ENCODE measurements at places on chromosomes 5 and 9. TPM values are rescaled to one million over a fixed set of nuclear protein-coding genes. Genes with fewer than 3 reads are reported as not detected.
A peak's percentile ranks its signal among the peaks of the same experiment; 100 is the strongest.

The CYLC2 gene
- polyA plus RNA-seq, result not detected

The RC3H2 gene
- polyA plus RNA-seq, result 43.6 TPM

The PALM2AKAP2 gene
- 10.8 TPM for polyA plus RNA-seq

The BSPRY gene
- polyA plus RNA-seq, result 0.22 TPM

The TERT gene
- 0.37 TPM for polyA plus RNA-seq

The KCNN2 gene
- polyA plus RNA-seq, result 6.5 TPM

The TEK gene
- 54.5 TPM for polyA plus RNA-seq

The C5orf15 gene
- 164 TPM for polyA plus RNA-seq

The MLANA gene
- 0.99 TPM for polyA plus RNA-seq

The CNTLN gene
- polyA plus RNA-seq, result 11.4 TPM

The TIMD4 gene
- polyA plus RNA-seq, result 0.80 TPM

The BOD1 gene
- 83.3 TPM for polyA plus RNA-seq

- DNase-seq, result no peak
These were observed 3.1 kb downstream of the RANBP3L start for GRCh38 chr5:36298552-36298951.

GRCh38 chr5:174501461-174502069 lies 222.8 kb upstream of the MSX2 start:
- no peak for DNase-seq

DNA sequence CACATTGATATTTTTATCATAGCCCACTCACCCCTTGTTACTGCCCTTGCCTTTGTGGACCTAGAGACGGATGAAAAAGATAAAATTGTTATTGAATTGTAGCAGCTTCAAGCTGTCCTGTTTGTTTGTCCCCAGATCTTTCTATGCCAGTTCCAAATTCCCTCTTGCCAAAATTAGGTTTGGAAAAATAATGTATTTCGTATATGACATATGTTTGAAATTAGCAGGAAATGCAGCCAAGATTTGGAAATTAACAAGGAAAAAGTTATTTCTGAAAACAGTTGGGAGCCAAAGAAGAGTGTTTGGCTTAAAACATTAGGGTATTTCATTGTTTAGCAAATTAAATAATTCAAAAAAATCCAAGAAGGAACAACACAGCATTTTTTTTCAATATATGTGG lies 33.5 kb downstream of the SPATA31D1 start:
- no peak for DNase-seq

DNA sequence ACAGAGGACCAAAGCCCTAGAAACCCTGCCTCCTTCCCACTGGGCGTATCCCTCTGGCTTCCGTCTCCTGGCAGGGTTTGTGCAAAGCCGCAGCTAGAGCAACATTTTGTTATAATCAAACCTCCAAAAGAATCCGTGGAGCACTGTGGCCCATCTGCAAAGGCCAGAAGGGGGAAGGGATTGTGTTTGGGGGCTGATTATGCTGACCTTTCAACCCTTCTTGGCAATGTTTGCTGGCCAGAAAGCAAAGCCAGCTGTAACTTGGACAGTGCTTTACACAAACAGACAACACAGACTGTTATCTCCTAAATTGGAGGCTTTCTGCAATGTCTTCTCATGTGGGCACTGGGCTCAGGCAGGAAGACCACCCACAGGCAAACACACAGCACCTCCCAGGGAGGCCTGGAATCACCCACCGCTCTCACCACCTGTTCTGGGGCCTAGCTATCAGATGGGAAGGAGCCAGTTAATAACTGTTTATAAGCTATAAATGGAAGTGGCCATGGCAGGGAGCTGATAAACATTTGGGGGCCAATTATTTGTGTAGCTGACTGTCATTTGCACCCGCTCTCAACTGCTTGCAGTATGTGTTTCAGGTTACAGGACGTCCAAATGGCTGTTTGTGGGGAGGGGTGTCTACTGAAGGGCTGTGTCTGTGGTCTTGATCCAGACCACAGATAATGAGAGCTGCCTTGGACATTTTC lies 121.6 kb upstream of the ERCC6L2 start:
- DNase-seq, result no peak

DNA sequence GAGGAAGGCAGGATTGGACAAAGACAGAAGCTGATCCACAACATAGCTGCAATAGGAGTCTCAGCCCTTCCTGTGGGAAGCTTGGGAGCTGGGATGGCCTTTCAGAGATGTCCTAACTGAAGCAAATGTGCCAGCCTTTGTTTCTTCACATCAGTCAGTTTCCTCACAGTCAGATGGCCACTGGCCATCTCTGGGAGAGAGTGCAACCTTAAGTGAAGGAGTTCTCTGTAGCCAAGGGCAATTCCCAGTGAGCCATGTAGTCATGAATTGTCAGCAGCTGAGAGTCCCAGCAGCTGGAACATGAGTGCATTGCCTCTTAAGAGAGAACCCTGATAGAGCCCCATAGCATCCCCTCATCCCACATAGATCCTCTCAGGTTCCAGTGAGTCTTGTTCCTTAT lies 89.1 kb upstream of the LIFR start:
- DNase-seq, result no peak

DNA sequence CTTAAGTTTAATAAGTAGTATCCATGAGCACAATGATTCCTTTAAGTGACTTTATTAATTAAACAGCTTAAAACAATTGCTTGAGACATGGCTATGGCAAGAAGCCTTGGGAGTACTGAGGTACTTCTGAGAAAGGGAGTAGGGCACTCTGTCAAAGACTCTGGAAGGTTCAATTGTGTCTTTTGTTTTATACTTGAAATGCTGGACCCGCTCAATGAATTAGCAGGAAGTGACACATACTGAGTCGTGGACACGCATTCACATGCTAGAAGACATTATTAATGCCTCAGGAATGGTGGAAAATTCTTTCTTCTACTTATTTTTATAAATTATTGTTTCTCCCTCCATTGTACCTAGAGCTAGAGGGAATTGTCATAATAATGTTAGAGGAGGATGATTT lies 347.3 kb upstream of the ZNF608 start:
- no peak for DNase-seq

- DNase-seq, result no peak
These were observed 51.4 kb upstream of the GRHPR start for GRCh38 chr9:37370968-37371563.

DNA sequence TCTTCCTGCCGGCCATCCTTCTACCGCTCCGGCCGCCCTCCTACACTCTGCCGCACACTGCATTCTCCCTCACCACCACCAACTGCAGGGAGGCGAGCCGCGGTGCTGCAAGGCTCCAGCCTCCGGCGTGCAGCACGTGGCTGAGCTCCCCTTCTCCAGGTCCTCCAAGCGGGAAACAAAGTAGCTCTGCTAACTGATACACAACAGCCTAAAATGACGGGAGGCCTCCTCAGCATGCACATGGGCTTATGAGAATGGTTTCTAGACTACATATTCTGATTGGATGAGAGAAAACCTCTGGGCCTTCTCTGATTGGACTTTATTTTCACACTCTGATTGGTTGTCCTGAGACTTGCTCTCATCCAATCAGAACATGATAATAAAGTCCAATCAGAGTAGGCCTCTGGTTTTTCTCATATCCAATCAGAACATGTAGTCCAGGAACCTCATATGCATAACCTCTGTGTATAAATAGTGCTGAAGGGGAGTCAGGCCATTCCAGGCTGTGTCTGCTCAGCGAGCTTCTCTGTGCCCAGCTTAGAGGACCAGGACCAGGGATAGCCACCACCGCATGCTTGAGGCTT lies 27.0 kb upstream of the ZNF354B start:
- DNase-seq, result no peak

GRCh38 chr5:176851380-176851779 lies 41.0 kb downstream of the UNC5A start:
- DNase-seq, result no peak

DNA sequence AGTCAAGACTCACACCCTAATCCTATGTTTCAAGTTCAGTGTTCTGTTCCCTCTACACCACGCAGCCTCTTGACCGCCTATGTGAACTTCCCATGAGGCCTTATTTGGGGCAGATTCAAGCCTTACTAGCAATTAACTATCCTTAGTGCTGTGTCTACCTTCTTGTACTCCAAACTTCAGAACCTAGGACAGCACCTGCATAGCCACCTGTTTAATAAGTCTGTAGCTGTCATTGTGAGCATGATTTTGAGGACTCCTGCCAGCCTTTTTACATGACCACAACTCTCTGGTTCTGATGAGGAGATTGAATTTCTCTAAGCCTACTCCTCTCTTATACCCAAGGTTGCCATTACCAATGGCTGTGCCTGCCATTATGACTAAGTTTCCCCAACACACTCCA lies 50.8 kb upstream of the PCSK1 start:
- peak; percentile 2 for DNase-seq

DNA sequence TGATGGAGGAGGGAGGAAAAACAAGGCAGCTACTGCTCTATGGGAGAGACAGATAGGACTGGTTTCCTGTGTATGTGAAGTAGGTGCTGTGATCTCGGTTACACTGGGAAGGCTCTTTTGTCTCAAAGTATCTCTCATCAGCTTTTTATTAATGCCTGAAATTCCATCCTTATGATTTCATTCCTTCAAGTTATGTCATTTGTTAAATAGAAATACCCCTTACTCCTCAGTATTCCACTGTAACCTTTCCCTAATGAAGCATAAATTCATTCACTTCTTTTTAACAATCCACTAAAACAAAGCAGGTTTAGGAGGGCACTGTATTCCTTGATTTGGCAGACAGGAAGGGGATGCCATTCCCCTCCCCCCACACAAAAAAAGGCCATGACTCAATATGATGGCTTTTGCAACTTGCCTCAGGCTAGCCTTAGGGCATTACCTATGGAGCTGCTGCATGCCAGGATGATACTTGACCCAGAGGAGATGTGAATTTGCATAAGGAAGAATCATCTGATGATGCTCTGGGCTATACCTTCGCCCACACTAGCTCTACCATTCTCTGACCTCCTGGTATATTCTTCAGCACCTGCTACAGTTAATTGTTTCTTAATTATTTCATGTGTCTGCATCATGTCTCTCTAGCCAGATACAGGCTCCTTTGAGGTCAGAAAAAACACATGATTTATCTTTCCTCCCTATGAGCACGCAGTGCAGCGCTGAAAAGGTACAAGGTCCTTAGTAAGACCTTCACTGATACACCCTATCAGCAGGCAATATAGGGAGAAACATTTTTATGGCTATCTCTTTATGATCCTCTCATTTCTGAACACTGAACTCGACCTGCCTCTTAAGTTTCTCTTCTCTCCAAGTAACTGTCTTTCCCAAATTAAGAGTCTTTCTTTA lies 26.3 kb downstream of the NR3C1 start:
- no peak for DNase-seq

- DNase-seq, result no peak
These were observed 196.7 kb downstream of the SREK1 start for GRCh38 chr5:66340786-66341185.

DNA sequence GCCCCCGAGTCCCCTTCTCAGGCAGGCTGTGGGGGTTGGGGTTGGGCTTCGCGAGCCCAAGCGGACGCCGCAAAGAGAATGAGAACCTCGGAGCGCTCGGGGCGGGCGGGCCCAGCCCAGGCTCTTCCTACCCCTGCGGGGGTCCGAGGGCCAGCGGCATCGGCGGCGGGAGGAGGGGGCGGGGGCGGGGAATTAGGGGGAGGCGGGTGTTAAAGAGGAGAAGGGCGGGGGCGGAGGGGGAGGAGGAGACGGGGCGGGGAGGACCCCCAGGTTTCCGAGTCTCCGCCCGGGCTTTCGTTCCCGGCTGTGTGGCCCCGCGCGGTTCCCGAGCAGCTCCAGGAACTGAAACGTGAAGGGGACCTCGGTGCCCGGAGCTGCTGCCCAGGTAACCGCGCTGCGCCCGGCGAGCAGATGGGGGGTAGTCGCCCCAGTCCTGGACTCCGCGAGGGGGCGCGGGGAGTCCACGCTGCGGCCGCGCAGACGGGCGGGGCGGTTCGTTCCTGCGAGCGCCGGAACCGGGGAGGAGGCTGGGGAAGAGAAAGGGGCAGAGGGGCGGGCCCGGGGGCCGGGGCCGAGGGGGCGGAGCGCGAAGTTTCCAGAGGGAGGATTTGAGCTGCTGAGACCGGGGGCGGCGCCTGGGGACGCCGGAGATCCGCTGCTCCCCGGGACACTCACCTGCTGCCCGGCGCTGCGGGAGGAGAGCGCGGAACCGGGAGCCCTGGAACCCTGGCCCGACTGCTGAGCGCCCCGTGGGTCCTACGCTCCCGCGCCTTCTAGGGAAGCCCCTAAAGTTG lies 38.4 kb upstream of the PLEKHG4B start:
- DNase-seq, result peak; percentile 24

DNA sequence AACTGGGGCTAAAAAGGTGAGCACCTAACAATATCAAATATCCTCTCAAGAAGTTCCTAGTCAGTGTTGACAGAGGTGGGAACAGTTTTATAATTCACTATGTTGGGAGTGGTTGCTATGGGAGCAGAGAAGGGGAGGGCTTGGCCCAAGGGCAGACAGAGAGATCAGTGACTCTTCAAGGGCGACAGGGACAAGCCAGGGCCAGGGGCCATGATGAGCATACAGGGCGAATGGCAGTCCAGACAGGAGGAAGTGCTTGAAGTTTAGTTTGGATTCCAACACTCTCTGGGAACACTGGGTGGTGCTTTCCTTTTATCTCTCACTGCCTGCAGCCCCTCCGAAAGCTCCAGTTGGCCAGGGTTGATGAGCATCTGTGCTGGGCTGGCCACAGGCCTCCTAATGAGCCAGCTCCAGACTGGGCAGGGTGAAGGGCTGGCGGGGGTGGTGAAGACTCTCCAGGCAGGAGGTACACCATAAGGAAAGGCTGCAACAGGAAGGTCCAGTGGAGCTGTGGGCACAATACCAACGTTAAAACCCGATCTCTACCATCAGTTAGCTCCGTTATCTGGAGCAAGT lies 111.3 kb downstream of the TMEM174 start:
- no peak for DNase-seq

- no peak for DNase-seq
These were observed 139.5 kb upstream of the KLF9 start for GRCh38 chr9:70553707-70554673.

DNA sequence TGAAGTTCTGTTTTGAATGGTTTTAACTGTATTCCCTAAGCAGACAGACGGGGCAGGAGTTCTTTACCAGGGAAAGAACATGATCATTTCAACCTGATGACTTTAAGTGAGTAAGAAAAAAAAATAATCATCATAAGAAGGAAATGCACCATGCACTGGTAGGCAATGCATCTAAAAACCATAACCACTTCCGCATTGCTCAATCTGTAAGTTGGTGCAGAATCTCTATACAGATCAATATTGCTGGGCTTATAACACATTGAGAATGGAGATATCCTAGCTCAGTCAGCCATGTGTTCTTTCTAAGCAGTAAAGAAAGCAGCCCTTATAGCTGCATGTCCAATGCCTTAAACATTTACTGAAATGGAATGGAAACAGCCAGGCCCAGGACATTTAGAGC lies 407.1 kb upstream of the DMAC1 start:
- DNase-seq, result no peak

- no peak for DNase-seq
These were observed 321.8 kb upstream of the MEF2C start for GRCh38 chr5:89204756-89205155.

GRCh38 chr9:136968333-136969127 lies 8.8 kb upstream of the PTGDS start:
- DNase-seq, result no peak

DNA sequence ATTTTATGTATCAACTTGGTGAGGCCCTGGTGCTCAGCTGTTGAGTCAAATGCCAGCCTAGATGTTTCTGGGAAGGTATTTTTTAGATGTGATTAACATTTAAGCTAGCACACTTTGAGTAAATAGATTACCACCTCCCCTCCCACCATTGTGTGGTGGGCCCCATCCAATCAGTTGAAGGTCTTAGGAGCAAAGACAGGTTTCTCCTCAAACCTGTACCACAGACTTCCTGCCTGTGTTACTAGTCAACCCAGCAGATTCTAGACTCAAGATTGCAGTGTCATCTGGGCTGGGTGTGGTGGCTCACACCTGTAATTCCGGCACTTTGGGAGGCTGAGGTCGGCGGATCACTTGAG lies 33.8 kb downstream of the MRPL36 start:
- DNase-seq, result no peak

GRCh38 chr9:107784235-107784958 lies 294.8 kb upstream of the KLF4 start:
- DNase-seq, result no peak

All from left renal pelvis (tissue), 4 donors.